Esophagus squamous epithelium (tissue), 5 donors: ENCODE measurements at places on chromosomes 11 and 22.

- DNase-seq, result no peak
Observed at GRCh38 chr11:86617502-86617901, 54.9 kb downstream of the ME3 start.

GRCh38 chr11:21289686-21290085, 620.3 kb downstream of the NELL1 start:
- no peak for DNase-seq

DNA sequence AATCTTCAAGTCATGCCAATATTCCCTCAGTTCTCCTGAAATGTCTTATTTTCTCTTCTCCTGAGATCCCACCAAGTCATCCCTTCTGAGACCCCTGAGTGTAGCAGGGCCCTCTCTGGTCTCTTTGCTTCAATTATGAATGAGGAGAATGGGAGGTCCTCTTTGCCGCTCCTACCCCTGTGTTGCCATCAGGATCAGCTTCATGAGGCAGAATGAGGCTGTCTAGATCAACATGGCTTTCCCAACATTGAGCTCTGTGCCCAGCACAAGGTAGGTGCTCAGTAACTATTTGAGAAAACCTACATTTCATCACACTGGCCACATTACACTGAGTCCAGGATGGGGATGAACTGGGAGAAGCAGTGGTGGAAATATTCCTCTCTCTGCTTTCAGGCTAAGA, 107.2 kb downstream of the ZNF280B start:
- no peak for DNase-seq

DNA sequence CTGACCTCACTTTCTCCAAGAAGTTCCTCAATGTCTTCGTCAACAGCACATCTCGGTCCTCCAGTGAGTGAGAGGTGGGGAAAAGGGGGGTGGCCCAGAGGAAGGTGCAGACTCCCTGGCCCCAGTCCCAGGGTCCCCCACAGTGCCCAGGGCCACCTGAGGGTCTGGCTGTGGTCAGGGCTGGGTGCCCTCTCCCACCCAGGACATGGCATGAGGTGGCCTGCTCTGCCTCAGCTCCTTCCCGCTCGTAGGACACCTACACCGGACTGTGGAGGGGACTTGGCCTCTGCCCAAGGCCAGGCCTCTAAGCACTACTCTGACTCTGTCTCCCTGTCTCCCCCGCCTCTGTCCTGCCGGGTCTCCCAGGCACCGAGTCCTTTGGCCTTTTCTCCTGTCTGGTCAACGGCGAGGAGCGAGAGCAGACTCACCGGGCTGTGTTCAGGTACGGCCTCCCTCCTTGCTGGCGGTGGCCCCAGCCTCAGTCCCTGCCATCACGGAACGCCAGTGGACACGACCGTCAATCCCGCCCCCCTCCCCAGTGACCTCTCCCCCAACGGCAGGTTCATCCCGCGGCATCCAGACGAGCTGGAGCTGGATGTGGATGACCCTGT, 4.5 kb downstream of the MAPK8IP2 start:
- DNase-seq, result no peak

- no peak for DNase-seq
Observed at GRCh38 chr22:21942407-21943343, 10.0 kb downstream of the PPM1F start.

DNA sequence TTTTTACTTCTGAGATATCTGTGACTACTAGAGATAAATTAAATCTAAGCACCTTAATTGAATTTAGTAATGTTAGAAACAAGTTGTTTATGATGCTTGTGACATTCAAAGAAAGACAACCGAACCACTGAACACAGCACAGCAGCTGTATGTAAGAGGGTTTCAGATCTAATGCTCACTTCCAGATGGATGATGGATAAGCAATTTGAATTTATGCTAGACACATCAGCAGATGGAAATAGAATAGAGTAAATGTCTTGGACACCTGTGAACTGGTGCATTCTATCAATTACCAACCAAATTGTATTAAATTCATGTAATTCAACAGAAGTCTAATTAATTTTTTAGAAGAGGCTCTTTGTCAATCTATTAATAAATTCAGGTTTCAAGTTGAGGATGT, 306.3 kb downstream of the CNTN5 start:
- DNase-seq, result no peak

- no peak for DNase-seq
Observed at GRCh38 chr11:77035039-77035438, 841 bp downstream of the B3GNT6 start.

- no peak for DNase-seq
Observed at GRCh38 chr11:34564807-34565241, 51.2 kb upstream of the ELF5 start.

GRCh38 chr22:27185760-27186302, 528.4 kb downstream of the MIAT start:
- DNase-seq, result no peak

DNA sequence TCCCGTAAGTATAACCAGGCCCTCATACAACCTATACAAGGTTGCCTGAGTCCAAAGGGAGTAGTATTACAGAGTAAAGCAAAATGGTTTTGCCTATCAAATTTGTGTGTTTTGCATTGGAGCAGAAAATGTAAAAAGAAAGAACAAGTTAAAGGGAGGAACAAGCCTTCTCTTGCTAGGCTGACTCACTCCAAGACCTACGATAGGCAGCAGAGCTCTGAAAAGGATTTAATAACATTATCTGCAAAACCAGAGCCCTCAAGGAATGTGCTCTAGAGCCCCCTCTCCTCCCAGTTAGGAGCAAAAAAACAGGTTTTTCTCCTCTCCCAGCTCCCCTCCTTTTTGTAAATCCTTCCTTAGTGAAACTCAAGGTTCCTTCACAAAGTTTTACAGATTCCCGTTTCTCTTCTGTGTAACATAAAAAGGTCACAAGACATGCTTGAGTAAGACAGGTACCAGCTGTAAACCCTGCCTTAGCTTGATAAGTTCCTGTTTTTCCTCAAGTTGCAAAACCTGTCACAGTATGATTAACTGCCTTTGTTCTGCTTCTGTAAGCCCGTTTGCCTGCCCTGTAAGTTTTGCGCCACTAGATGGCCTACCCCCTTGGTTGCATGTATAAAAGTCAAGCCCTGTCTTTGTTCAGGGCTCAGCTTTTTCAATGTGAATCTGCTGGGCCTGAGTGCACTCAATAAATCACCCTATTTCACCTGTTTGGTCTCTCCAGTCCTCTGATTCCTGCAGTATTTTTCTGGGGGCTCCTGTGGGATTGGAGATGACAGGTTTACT, 498.2 kb downstream of the KCNA4 start:
- DNase-seq, result no peak

DNA sequence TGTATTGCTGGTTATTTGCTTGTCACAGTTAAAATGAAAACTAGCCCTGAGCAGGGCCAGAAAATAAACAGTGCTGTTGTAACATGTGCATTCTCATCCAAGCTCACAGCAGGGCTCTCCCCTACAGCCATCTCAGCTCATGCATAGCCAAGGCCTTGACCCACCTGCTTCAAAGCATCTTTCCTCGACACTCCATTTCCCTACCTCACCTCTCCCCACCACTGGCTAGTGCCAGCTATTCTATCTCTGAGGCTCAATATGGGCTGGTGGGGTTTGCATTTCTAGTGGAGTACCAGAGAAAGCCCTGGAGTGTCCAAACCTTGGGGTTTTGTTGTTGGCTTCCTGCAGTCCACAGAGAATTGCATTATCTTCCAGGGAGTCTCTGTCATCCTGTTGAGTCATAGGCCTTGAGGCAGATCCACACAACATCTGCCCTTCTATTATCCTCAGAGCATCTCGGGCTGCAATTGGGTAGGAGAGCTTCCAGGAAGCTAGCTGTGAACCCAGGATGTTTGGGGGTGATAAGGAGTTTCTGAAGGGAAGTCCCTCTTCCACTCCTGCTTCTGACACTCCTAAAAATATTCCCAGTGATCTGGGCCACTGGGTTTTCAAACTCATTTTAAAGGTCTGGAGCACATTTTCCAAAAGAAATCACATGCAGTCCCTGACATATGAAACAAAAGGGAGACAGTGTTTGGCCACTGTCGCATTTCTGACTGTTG, 36.1 kb upstream of the AMOTL1 start:
- no peak for DNase-seq

GRCh38 chr22:50157709-50158375, 12.7 kb upstream of the PANX2 start:
- DNase-seq, result no peak

- no peak for DNase-seq
Observed at GRCh38 chr11:67468456-67468758, 644 bp downstream of the TMEM134 start.

DNA sequence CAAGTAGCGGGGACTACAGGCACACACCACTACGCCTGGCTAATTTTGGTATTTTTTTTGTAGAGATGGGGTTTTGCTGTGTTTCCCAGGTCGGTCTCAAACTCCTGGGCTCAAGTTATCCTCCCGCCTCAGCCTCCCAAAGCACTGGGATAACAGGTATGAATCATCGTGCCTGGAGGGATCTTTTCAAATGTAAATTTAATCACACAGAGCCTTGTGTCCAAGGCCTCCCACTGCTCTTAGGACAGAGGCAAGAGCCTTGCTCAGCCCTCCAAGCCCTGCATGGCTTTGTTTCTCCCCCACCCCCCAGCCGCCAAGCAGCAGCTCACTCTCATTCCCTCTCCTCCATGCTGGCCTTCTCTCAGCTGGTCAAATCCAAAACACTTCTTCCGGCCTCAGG, 75.3 kb upstream of the CREB3L1 start:
- DNase-seq, result no peak

GRCh38 chr22:48376428-48376827, 1451.2 kb downstream of the BRD1 start:
- no peak for DNase-seq

DNA sequence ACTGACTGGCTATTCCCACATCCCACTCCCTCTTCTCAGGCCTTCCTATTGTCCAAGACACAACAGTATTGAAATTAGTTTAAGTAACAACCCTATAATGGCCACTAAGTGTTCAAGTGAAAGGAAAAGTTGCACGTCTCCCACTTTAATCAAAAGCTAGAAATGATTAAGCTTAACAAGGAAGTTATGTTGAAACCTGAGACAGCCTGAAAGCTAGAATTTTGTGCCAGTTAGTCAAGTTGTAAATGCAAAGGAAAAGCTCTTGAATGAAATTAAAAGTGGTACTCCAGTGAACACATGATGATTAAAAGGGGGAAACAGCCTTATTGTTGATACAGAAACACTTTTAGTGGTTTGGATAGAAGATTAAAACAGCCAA, 332.7 kb downstream of the CASP12 start:
- no peak for DNase-seq

DNA sequence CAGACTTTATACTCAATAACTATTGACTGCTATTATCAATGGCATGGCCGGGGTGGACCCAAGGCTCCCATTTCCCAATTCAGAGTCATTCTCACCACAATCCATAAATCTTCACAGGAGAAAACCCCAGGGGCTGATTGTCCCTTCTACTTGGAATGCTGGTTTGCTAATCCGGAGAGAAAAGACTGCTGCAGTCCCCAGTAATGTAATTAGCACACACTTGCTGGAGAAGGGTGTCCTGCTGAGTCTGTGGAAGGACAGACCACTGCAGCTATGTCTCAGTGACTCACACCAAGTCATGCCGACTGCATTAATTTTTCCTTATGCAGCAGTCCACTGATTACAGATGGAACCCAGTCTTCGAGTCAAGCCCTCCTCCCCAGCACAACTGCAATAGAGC, 5.9 kb upstream of the ETS1 start:
- DNase-seq, result no peak

DNA sequence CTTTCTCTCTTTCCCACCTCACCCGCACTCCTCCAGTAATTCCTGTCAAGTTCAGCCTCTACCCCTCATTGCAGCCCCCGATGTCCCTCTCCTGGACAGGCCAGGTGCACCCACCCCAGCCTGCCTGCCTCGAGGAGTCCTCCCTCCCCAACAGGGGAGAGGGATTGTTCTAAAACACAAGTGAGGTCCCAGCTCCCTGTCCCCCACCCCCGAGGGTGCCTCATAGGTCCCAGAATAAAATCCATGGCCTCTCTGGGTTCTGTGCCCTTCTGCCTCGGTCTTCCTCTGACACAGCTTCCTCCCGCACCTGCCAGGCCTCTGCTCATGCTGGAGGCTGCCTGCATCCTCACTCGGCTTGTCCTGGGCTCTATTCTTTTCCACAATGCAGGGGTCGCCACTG, 720.1 kb downstream of the BRD1 start:
- no peak for DNase-seq

GRCh38 chr11:61201476-61201875, 1.8 kb upstream of the PGA3 start:
- DNase-seq, result no peak

- DNase-seq, result no peak
Observed at GRCh38 chr22:37534445-37534844, 15.2 kb upstream of the CARD10 start.

DNA sequence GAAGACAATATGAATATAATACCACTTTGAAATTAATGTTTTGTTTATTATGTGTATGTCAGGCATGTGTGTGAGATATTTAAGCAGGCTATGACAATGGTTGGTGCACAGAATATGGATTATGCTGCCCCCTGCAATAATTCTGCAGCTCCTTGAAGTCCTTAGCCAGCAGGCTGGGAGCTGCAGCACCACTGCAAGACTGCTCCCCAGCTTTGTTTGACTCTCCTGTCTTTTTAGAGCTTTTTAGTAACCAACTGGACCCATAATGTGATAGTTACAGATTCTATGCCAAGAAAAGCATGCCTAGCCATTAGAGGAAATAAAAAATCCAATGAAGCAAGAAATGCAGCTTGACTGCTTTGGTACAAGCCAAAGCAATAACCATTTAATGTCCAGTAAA, 535.1 kb downstream of the TMEM135 start:
- no peak for DNase-seq

DNA sequence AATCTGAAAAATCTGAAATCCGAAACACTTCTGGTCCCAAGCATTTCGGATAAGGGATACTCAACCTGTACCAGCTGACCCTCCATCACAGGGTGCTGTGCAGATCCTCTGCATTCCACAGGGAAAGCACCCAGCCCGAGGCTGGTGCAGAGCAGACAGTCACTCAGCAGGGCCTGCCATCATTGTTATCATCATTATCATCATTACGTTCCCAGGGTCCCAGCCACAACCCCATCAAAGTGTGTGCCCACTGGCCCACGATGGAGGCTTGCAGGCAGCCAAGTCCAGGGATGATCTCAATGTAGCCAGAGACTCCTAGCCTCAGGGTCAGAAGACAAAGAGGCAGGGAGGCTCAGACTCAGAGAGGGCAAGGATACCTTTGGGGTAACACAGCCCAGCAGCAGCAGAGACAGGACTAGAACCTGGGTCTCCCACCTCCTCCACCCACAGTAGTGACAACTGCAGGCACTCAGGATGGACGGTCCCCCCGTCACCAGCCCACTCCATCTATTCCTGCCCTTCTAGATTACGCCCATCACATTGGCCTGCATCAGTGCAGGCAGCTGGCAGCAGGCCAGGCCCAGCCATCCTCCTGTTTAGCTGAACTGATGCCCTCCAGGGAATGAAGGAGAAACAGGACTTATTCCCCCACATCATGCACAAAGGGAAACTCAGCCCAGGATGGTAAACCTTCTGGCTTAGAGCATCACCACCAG, 10.3 kb downstream of the GAL3ST1 start:
- DNase-seq, result no peak
